ENCODE measurements at places on chromosomes 13 and 19.

- DNase-seq: no peak
These were observed 25.5 kb upstream of the FBXO17 start for GRCh38 chr19:39001041-39001440.

DNA sequence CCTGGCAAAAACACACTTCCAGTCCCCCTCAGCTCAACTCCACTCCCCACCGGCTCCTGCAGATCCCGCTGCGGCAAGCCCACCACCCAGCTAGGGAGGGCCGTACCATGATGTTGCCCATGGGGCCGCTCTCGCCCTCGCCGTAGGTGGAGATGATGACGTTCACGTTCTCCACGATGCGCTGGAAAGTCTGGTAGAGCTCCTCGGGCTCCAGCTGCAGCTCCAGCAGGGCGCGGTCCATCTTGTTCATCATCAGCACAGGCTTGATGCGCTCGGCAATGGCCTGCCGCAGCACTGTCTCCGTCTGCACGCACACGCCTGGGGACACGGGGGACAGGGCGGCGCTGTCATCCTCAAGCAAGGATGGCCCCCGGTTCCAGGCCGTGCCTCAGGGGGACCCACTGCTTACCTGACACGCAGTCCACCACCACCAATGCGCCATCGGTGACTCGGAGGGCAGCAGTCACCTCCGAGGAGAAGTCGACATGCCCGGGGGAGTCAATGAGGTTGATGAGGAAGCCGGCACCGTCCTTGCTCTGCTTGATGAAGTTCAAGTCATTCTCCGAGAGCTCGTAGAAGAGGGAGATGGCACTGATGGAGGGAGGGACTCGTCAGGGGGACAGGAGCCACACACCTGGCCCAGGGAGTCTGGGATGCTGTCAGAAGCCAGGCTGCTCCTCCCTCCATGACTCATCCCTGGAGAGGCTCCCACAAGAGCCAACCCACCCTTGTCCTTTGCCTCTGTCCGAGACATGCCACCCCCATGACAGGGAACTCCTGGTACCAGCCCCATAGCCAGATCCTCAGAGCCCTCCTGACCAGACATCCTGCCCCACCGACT lies 2.3 kb downstream of the EEF2 start:
- DNase-seq: no peak

DNA sequence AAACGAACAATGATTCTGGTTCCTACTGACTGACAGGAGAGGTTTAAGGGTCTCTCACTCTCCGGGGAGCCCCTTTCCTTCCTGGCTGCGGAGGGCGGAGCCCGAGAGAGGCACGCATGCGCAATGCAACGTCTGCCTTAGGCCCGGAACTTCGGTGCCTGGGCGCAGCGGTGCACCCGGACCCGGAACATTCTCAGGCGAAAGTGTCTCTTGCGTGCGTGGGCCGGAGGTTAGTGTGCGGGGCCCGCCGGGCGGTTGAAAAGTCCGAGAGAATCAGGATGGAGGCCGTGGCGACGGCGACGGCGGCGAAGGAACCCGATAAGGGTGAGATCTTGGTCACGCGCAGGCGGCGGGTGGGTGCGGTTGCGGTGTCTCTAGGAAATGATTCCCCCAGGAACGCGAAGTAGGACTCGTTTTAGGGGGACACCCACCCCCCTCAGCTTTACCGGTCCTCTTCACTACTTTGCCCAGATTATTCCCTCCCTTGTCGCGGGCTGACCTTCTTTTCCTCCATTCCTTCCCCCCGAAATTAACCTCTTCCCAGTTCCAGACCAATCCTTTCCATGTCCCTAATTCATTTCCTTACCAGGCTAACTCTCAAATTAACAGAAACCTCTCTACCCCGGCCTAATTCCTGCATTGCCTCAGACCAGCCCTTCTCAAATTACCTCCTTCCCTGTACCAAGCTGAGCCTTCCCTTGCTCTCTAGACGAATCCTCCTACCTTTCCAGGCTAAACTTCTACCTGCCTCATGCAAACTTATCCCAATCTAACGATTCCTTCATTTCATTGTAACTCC lies at the start of gene CCDC97:
Gene CCDC97, plus strand, starts transcription at position 140 of the 799 bp plus-strand sequence. Its CDS starts 139 bp downstream, at position 279.
- DNase-seq: peak; percentile 88

GRCh38 chr19:51367255-51367564 lies 1.0 kb upstream of the ETFB start:
- DNase-seq: peak; percentile 72

DNA sequence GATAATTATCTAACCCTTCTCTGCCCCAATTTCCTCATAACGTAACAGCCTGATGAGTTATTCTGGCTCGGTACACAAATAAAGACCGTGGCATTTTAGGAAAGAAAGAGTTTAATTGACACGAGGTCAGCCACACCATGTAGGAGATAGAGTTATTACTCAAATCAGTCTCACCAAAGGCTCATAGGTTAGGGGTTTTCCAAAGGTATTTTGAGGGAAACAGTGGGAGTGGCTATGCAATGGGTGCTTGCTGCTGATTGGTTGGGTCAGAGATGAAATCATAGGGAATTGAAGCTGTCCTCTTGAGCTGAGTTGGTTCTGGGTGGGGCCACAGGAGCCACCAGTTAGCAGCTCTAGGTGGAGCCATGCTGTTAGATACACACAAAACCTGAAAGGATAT lies 137.5 kb downstream of the FREM2 start:
- DNase-seq: no peak

DNA sequence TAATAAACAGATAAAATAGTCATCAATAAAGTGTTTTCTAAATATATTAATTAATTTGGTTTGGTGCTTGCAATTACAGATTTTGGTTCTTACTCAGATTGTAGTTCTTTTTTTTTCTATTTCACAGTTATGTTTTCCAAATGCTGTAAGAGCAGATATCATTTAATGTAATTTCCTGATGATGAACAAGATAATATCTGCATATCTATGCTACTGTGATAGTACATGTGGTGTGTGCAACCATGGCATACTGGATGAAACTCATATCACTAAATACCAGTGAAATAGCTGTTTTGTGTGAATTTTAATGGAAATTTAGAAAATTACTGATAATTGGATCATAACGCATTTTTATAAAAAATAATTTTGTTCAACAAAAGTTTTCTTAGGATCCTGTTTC lies 88.8 kb upstream of the MAB21L1 start:
- DNase-seq: no peak

DNA sequence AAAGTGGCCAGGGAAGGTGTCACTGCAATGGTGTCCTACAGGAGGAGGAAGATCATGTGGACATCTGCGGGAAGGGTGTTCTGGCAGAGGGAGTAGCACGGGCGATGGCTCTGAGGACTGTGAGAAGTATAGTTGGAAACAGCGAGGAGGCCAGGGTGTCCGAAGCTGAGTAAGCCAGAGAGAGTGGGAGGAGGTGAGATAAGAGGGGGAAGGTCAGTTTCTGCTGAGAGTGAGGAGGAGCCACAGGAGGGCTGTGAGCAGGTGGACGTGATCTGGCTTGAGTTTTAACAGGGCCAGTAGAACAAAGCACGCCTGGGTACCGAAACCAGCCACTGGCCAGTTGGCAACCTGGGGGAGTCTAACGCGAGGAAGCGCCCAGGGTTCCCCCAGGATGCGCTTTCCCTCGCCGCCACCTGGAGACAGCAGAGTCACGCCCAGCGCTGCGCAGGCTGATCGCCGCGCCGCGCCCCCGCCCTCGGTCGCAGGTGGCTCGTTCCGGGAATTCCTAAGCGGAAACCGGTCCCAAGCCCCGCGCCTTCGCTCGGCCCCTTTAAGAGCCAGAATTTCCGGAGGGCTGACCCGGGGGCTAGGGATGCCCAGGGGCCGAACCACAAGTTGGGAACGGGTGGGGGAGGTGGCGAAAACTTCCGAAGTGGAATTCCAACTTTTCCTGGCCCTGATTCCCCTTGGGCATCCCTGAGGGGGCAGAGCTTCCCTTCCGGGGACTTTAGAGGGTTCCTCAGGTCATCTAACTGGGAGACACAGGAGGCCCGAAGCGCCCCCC lies 1.1 kb upstream of the LSR start:
- DNase-seq: peak; percentile 94
